ENCODE measurements at places on chromosomes 1 and 21.

DNA sequence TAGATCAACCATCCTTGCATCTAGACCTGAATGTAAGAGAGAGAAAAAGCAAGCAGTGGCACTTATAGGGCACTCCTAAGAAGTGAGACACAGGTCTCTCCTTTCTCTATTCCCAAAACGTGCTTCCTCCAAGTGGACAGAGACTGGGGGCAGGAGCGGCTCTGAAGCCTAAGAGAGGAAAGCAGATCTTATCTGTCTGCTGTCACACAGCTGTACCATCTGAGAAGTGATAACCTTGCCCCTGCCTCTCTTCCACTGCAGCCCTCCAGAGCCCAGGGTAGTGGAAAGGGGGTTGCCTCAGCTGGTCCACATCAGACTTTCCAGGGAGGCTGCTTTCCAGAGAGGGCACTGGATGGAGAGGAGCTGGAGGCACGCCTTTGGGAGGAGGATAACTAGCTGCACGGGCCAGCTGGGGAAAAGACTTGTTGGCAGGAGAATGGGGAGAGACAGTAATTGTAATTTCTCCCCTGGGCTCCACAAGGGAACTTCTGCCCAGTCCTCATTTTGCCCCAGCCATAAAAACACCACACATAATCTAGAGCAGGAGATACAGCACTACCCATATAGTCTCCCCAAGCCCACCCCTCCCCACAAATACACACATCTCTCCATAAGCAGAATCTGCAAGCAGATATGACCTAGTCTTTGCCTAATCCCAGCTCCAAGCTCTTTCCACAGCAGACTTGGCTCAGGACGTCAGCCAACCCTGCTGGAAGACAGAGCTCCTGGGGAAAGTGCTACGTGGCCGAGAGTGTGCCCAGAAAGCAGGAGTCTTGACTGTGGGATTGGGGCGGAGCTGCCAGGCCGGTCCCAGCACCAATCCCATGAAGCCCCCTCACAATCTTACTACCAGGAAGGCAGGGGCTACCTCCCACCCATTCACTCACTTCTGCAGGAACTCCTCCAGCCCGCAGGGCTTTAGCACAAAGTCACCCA lies 31.2 kb downstream of the PIK3C2B start:
- DNase-seq = no peak

- no peak for DNase-seq
These were observed 17.1 kb downstream of the KIF17 start for GRCh38 chr1:20700636-20701215.

DNA sequence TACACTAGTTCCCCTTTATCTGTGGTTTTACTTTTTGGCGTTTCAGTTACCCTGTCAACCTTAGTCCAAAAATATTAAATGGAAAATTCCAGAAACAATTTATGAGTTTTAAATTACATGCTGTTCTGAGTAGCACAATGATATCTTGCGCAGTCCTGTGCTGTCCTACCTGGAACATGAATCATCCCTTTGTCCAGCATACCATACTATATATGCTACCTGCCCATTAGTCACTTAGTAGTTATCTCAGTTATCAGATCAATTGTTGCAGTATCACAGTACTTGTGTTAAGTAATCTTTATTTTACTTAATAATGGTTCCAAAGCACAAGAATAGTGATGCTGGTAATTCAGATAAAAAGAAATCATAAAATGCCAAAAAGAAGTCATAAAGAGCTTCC lies 52.7 kb downstream of the AGBL4 start:
- DNase-seq = no peak

- DNase-seq = no peak
These were observed 30.5 kb downstream of the OR10J1 start for GRCh38 chr1:159469921-159470533.

DNA sequence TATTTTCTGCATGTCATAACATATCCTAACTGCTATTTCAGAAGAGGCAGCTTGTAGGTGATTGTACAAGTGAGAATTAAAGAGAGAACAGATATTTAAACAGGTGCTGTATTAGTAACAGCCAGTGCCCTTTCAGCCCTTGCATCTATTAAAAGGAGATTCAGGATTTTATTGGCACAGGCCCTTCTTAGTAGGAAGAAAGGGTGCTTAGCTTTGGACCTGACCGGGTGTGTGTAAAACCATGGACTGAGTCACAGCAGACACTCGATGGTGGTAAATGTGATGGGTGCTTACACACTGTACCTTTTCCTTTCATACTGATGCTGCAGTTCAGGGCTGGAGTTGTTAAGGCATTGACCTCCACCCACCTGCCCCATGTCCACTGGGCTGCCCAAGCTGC lies 12.7 kb upstream of the CD101 start:
- DNase-seq = no peak

DNA sequence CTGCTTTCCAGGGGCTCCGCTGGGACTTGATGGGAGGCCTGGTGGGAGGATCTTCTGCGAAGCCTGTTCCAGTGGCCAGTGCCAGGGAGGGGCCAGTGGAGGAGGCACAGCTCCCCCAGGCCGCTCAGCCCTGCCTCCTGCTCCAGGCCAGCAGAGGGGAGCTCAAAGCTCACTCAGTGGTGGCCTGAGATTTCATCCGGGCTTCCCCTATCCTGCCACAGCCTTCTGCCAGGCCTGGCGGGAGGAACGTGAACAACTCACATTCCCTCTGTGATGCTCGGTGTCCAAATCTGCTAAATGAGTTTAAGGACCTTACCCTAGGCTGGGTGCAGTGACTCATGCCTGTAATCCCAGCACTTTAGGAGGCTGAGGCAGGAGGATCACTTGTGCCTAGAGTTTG lies 3.3 kb downstream of the CLCNKB start:
- DNase-seq = peak; percentile 9

- no peak for DNase-seq
These were observed 8.4 kb downstream of the ZBTB7B start for GRCh38 chr1:155011004-155011416.
